Right cardiac atrium (tissue), 5 donors: ENCODE measurements at places on chromosomes 16 and 17. TPM values are rescaled to one million over a fixed set of nuclear protein-coding genes. Genes with fewer than 3 reads are reported as not detected.

DNA sequence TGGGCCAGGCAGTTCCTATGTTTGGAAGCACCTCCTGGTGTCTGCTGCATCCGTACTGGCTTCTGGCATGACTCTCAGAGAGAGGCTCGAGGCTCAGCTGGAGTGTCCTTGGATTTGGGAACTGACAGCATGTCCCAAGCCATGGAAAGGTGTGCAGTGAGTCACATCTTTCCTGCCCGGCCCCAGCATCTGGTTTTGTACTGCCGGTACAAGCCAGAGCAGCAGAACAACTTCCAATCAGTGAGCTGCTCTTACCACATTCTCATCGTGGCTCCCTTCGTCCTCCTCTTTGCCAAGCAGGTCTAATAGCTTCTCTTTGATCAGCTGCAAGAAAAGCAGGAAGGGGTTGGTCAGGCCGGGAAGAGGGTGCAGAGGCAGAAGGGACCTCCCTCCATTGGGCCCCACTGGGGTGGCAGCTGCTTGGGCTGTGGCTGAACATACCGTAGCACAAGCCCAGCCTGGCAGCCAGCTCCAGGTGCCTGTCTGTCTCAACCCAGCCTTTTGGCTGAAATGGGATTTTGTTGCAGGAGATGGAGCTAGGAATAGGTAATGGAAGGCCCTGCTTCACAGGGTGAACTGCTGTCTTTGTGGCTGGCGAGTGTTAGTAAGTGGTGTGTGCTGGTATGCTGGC lies 24.2 kb downstream of the SPACA3 start:
- DNase-seq: no peak

- DNase-seq: no peak
These were observed 11.6 kb upstream of the GOSR2 start for GRCh38 chr17:46911311-46911710.

The PRSS36 gene
- total RNA-seq: 2.0 TPM

DNA sequence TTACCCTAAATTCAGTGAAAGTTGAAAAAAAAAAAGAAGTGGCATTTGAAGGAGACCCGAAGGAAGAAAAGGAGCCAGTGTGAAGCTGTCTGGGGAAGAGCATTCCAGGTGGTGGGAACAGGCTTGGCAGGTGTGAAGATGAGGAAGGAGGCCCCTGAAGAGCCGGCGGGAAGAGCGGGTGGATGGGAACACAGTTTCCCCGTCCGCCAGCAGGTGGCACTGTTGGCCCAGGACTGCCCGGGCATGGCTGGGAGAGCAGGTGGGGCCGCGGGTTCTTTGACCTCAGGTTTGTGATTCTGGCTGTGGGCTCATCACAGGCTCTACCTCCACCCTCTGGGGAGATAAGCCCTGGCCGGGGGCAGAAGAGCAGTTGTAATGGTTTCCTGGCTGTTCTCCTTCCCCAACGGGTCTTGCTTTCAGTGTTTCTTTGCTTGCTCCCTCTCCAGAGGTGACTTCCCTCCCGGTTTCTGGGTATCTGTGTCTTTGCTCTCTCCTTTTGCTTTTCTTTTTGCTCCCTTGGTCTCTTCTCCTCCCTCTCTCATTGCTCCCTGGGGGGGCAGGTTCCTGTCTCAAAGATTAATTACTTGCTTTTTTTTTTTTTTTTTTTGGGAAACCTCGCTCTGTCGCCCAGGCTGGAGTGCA lies 32.3 kb downstream of the RAP1GAP2 start:
- DNase-seq: peak; percentile 72

DNA sequence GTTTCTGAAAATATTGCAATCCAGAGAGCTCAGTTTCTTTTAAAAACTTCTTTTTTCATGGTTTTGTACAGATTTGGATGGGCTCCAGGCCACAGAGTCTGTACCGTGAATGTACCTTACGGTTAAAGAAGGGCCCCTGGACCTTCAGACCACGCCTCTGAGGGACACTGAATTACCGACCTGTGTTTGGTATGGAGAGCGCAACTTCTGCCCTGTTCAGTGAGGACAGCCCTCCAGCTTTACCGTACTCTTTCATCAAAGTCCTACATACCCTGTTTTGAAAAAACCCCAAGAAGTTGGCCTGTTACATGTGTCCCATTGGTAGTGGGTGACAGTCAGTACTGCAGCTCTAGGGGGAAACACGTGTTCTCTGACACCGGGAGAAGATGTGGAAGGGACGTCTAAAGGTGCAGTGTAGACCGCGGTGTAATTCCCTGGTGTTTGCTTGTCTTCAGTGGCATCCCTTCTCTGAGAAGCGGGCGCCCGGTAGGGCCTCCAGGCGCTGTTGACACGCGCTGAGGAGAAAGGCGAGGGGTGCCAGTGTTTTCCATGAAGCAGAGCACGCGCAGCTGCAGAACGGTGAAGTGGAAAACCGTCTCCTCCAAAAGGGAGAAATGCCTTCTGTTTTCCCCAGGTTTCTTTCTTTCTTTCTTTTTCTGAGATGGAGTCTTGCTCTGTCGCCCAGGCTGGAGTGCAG lies 6.2 kb downstream of the PGS1 start:
- DNase-seq: no peak

- no peak for DNase-seq
These were observed 12.3 kb downstream of the FOXL1 start for GRCh38 chr16:86590501-86591144.

DNA sequence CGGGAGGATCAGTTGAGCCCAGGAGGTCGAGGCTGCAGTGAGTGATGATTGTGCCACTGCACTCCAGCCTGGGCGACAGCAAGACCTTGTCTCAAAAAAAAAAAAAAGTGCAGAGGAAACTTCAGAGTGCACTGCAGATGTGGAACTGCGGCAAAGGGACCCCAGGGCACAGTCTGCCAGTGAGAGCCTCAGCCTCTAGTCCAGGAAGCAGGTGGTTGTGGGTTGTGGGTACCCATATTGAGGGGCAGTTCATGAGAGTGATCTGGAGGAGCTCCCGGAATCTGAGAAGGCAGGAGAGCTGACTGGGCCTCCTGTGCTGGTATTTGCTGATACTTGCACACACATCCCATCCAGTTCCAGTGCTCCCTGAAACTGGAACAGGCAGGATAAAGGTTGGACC lies 13.1 kb downstream of the FOXN1 start:
- DNase-seq: no peak

DNA sequence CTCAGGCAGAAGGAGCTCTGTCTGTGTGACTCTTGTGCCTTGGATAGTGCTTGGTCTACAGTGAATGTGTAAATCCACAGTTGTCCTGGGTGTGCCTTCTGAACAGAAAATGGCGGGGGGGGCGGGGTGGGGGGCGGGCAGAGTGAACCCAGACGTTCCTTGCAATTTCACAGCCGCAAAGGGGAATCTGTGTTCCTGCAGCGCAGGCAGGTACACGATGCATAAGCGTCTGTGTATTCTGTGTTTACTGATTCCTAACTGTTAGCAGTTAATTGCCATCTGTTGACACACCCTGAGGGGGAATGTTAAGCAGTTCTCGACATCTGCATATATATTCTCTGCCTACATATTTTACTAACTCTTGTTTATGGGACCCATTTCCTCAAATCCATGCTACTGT lies 123.5 kb upstream of the ZFHX3 start:
- no peak for DNase-seq

GRCh38 chr16:47503936-47504335 lies 42.8 kb downstream of the PHKB start:
- DNase-seq: no peak

DNA sequence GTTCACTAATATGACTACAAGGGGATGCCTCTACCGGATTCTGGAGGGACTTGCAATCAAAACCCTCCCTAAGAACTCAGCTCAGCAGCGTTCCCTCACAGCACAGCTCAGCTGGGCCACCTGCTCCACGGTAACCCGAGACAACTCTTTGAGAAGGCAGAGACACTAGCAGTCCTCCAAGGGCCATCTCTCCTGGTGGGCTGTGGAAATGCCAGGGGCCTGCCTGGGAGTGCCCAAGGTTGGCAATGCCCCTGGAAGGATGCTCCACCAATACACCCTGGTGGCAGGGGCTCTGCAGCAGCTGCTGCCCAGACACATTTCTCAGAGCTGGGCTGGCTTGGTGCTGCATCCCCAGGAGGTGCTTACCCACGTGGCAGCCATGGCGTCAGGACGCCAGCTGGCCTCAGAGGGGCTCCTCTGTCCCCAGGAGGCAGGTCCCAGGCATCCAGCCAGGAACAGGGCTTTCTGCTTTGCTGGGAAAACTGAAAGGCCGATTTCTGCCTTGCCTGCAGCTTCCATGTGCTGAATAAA lies 16.5 kb downstream of the CDIP1 start:
- DNase-seq: peak; percentile 76
